ENCODE measurements at places on chromosomes 2 and 18.

GRCh38 chr18:62588217-62588616, 65.4 kb downstream of the ZCCHC2 start:
- H3K27ac ChIP-seq, result no peak overlapping the region
- H3K4me3 ChIP-seq, result no peak overlapping the region
- H3K27me3 ChIP-seq, result peaks cover 4% of the 10 kb centered on the region
- no peak for ATAC-seq
- H3K4me1 ChIP-seq, result peaks cover 29% of the 10 kb centered on the region

DNA sequence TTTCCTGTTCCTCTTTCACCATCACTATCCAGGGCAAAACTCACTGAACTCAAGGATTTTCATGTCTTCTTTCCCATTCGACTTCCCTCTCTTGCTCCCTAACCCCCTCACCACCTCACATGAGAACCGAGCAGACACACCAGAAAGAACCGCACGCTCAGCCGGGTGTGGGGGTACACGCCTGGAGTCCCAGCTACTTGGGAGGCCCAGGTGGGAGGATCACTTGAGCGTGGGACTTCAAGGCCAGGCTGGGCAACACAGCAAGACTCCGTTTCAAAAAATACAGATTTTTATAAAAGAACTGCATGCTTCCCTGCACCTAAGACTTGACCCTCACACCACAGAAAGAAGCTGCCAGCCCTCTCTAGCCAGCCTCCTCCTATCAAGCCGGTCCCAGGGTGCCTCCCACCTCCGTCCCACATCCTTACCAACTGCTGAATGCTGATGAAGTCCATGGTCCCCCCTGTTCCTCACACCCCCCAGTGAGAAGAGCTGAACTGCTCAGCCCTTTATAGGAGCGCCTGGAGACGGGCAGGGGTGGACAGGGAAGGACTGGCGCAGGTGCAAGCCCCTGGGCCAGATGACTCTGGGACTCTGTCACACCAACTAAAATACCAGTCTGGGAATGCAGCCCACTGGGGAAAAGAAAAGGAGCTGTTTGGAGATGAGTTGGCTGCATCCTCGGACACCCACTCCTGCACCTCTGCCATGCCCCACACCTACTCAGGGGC, at the start of gene ANKRD23:
ANKRD23 (minus strand) TSS at position 484 of the 731 bp plus-strand sequence; CDS start at position 455, 29 bp downstream.
- peaks cover 35% of the 10 kb centered on the region for H3K36me3 ChIP-seq
- H3K4me3 ChIP-seq, result no peak within 1 kb of the TSS
- no peaks in the 10 kb centered on the region for H3K27me3 ChIP-seq
- H3K4me1 ChIP-seq, result no peaks in the 10 kb centered on the region

- no peaks in the 10 kb centered on the region for H3K27me3 ChIP-seq
- ATAC-seq, result no peak
- no peaks in the 10 kb centered on the region for H3K36me3 ChIP-seq
Measured at GRCh38 chr2:77521931-77522470, at the start of gene LRRTM4. Gene LRRTM4, minus strand, starts transcription at chr2:77522376.

GRCh38 chr2:78979380-78980151, 45.9 kb upstream of the REG3G start:
- no peaks in the 10 kb centered on the region for H3K4me1 ChIP-seq
- no peaks in the 10 kb centered on the region for H3K27me3 ChIP-seq
- H3K27ac ChIP-seq, result no peak overlapping the region
- no peak overlapping the region for H3K4me3 ChIP-seq
- no peak for ATAC-seq
- H3K36me3 ChIP-seq, result no peaks in the 10 kb centered on the region

DNA sequence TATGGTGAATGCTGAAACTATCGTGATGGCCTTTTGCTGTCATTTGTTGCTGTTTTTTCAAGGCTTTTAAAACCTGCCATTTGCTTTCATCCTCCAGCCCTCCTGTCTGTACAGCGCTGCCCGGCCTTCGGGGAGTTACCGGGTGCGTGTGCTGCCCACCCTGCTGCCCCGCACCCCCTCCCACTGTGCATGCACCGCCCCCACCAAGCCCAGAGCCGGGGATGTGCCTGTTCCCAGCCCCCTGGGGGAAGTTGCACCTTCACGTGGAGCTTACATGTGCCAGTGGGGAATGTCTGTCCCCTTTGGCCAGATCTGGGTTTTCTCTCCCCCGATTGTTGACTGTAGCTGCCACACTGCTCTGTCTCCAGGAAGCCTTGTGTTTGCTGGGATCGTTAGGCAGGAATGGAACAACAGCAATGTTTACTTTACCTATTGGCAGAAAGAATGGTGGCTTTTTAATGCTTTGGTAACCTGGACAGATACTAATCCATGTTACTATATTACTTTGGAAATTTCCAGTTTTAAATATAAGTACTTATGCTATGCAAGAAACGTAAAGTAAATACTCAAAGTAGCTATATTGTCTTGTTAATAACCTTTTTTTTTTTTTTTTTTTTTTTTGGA, 64.8 kb upstream of the RBM44 start:
- ATAC-seq, result no peak
- H3K27me3 ChIP-seq, result no peaks in the 10 kb centered on the region
- H3K4me3 ChIP-seq, result peak overlapping the region; percentile 82
- H3K4me1 ChIP-seq, result peaks cover 59% of the 10 kb centered on the region
- H3K36me3 ChIP-seq, result peaks cover 95% of the 10 kb centered on the region
- H3K27ac ChIP-seq, result peak overlapping the region; percentile 94

DNA sequence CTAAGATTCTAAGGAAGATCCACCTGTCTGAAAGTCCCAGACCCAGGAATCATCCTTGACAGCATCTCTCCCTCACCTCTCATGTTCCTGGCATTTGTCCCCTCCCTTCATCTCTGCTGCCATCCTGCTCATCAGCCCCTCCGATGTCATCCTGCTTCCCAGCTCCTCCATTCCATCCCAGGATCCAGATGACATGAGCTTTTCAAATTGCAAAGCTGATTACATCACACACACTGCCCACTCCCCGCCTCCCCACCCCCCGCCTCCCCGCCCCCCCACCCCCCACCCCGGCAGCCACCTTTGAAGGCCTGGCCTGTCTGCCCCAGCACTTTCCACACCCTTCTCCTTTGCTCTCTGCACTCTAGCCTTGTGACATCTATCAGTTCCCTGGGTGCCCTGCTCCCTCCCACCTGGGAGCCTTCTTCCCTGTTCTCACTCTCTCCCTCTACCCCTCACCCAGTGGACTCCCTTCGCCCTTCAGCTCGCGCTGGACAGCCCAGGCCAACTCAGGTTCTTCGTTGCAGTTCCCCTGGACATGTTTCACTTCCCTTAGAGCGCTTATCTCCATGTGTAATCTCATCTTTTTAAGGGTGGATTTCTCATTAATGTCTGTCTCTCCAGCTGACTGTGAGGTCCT, 61.6 kb downstream of the DNMT3A start:
- H3K4me1 ChIP-seq, result peaks cover 30% of the 10 kb centered on the region
- peak overlapping the region; percentile 29 for H3K27ac ChIP-seq
- peaks cover 64% of the 10 kb centered on the region for H3K36me3 ChIP-seq
- no peaks in the 10 kb centered on the region for H3K27me3 ChIP-seq

DNA sequence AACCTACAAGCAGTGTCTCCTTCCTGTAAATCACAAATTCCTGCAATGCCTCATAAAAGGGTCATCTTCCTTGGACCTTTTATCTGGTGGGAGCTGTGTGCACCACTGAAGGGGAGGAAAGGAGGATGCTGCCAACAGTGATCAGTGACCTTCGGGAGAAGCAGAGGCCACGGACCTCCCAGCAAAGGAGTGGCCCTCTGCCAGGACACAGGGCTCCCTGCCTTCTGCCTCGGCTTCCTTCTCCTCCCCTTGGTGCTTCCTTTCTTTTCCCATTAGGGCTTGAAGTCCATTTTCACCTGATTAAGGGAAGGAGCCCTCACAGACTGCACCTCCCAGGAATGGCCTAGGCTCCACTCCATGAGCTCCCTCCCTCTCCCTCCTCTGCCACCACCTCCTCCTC, 85.3 kb upstream of the ITGA6 start:
- H3K27ac ChIP-seq, result no peak overlapping the region
- ATAC-seq, result no peak
- no peak overlapping the region for H3K4me3 ChIP-seq
- no peaks in the 10 kb centered on the region for H3K27me3 ChIP-seq
- peaks cover 19% of the 10 kb centered on the region for H3K4me1 ChIP-seq
- no peaks in the 10 kb centered on the region for H3K36me3 ChIP-seq

- no peak overlapping the region for H3K4me3 ChIP-seq
- H3K36me3 ChIP-seq, result no peaks in the 10 kb centered on the region
- H3K27ac ChIP-seq, result no peak overlapping the region
- H3K4me1 ChIP-seq, result no peaks in the 10 kb centered on the region
- ATAC-seq, result no peak
- H3K27me3 ChIP-seq, result no peaks in the 10 kb centered on the region
Measured at GRCh38 chr18:5317186-5317585, 21.7 kb upstream of the ZBTB14 start.

GRCh38 chr2:69572641-69573040, 70.9 kb downstream of the AAK1 start:
- peak overlapping the region; percentile 68 for H3K27ac ChIP-seq
- H3K27me3 ChIP-seq, result no peaks in the 10 kb centered on the region
- H3K4me3 ChIP-seq, result peak overlapping the region; percentile 17
- peaks cover 63% of the 10 kb centered on the region for H3K4me1 ChIP-seq
- H3K36me3 ChIP-seq, result peaks cover 14% of the 10 kb centered on the region
- peak; percentile 26 for ATAC-seq

GRCh38 chr2:226720948-226721347, 78.7 kb downstream of the IRS1 start:
- H3K27me3 ChIP-seq, result peaks cover 28% of the 10 kb centered on the region
- ATAC-seq, result no peak
- H3K36me3 ChIP-seq, result no peaks in the 10 kb centered on the region

DNA sequence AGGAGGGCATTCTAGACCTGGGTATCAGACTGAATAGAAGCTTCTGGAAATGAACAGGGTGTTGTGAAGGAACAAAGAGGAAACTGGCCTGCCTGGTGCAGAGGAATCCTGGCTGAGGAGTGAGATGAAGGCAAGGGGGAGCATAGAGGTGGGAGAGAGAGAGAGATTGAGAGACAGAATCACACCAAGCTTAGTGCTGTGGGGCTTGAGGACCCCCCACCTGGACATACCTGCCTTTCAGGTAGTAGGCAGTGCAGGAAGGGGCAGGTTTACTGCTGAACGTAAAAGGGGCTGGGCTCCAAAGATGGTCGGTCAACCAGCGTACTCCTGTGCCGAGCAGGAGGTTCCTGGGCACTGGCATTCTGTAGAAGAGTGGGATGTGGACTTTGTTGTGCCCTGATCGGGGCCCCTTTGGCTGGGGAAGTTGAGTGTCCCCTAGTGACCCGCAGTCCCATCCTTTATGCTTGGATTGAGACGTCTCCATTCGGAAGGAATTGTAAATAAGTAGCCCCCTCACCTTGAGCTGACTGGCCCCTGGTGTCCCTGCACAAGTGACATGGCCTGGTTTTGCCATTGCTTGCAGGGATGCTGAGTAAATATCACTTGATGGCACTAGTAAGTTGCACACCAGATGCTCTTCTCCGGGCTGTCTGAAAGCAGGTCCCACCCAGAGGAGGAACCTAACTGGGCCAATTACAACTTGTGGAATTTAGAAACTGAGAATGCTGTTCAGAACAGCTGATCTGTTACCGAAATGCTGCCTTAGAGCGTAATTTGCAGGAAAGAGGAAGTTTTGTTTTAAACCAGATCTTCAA, 1.4 kb downstream of the UBE2F start:
- no peaks in the 10 kb centered on the region for H3K27me3 ChIP-seq
- peak overlapping the region; percentile 85 for H3K27ac ChIP-seq
- peak overlapping the region; percentile 90 for H3K4me3 ChIP-seq
- H3K4me1 ChIP-seq, result peaks cover 18% of the 10 kb centered on the region
- peaks cover 27% of the 10 kb centered on the region for H3K36me3 ChIP-seq
- ATAC-seq, result peak; percentile 55

DNA sequence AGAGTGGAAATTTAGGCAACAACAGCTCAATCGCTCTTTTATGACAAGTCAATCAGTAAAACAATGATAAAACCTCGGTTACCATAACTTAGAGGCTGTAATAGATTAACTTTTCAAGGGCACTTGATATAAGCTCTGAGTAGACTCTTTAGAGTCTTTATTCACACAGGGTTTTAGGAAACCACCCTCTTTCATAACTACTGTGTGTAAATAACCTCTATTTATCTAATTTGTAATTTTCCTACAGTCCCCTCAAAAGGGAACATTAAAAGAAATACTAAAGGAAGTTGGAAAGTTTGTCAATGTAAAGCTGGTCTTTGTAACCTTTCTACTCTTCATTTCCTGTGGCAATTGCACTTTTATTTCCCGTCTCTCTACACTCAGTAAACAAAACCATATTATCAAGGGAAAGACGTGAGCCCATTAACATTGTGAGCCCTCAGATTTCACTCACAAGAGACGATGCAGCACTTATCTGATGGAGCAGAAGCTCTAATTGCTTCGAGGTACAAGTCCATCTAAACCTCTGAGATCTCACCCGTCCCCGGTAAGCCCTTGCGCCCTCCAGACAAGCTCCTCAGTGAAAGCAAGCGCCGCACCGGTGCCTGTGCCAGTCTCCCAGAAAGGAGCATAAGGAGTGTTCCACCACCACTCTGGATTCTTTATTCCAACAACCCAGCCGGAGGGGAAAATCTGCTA, 1.1 kb upstream of the HOXD1 start:
- peaks cover 62% of the 10 kb centered on the region for H3K27me3 ChIP-seq
- peak overlapping the region; percentile 83 for H3K4me3 ChIP-seq
- no peak for ATAC-seq
- H3K4me1 ChIP-seq, result peaks cover 10% of the 10 kb centered on the region
- H3K36me3 ChIP-seq, result peaks cover 5% of the 10 kb centered on the region
- no peak overlapping the region for H3K27ac ChIP-seq

GRCh38 chr2:236241181-236242056, 22.8 kb downstream of the ASB18 start:
- H3K36me3 ChIP-seq, result no peaks in the 10 kb centered on the region
- H3K27ac ChIP-seq, result no peak overlapping the region
- no peaks in the 10 kb centered on the region for H3K4me1 ChIP-seq
- ATAC-seq, result no peak

- H3K27me3 ChIP-seq, result no peaks in the 10 kb centered on the region
Measured at GRCh38 chr2:49255409-49255971, 101.2 kb upstream of the FSHR start.

DNA sequence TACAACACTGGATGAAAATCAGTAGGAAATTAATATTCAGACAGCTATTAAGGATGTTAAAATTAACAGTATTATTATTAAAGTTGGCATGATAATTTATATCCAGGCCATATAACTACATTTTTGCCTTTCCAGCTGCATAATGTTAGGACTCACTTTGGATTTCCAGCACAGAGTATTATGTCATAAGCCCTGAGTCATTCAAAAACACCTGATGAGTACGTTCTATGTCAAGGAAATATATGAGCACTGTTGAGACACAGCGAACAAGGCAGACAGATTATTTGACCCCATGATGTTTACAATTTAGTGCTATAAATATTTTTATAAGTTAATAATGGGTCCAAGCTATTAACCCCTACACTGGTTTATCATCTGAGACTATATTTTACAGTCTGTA, 59.8 kb upstream of the RIT2 start:
- H3K4me3 ChIP-seq, result no peak overlapping the region
- no peaks in the 10 kb centered on the region for H3K27me3 ChIP-seq
- H3K36me3 ChIP-seq, result no peaks in the 10 kb centered on the region
- H3K27ac ChIP-seq, result no peak overlapping the region
- no peaks in the 10 kb centered on the region for H3K4me1 ChIP-seq

GRCh38 chr2:68993660-68994059, 19.2 kb downstream of the GKN1 start:
- H3K4me3 ChIP-seq, result no peak overlapping the region
- peaks cover 23% of the 10 kb centered on the region for H3K27me3 ChIP-seq

GRCh38 chr18:33616556-33616955, 38.5 kb downstream of the ASXL3 start:
- no peak for ATAC-seq
- no peaks in the 10 kb centered on the region for H3K27me3 ChIP-seq
- H3K4me1 ChIP-seq, result no peaks in the 10 kb centered on the region
- H3K36me3 ChIP-seq, result no peaks in the 10 kb centered on the region
